ENCODE measurements at places on chromosomes 6 and 20. TPM values are rescaled to one million over a fixed set of nuclear protein-coding genes. Genes with fewer than 3 reads are reported as not detected.

SNPH gene
- total RNA-seq = 9.6 TPM

MTRF1L gene
- 16.2 TPM for total RNA-seq

PDE10A gene
- total RNA-seq = 7.5 TPM

B3GAT2 gene
- 0.28 TPM for total RNA-seq

SMOC2 gene
- total RNA-seq = 69.4 TPM

SS18L1 gene
- 10.7 TPM for total RNA-seq

CTAGE9 gene
- not detected for total RNA-seq

AKAP12 gene
- total RNA-seq = 243 TPM

HEBP2 gene
- 56.9 TPM for total RNA-seq

ARG1 gene
- 0.27 TPM for total RNA-seq

BTN1A1 gene
- 0.28 TPM for total RNA-seq

PI3 gene
- total RNA-seq = not detected

NT5E gene
- total RNA-seq = 35.8 TPM

CST5 gene
- not detected for total RNA-seq

LHFPL5 gene
- total RNA-seq = 0.27 TPM

SULF2 gene
- 63.4 TPM for total RNA-seq

RPS6KA2 gene
- total RNA-seq = 27.8 TPM

HS3ST5 gene
- 0.28 TPM for total RNA-seq
